CD4-positive, alpha-beta T cell treated with Interleukin-12 subunit alpha and Interleukin-12 subunit beta, for 1 hour (primary cell): ENCODE measurements at places on chromosomes 1 and 21.

GRCh38 chr1:43134068-43134467 lies 38.0 kb downstream of the EBNA1BP2 start:
- DNase-seq: no peak

DNA sequence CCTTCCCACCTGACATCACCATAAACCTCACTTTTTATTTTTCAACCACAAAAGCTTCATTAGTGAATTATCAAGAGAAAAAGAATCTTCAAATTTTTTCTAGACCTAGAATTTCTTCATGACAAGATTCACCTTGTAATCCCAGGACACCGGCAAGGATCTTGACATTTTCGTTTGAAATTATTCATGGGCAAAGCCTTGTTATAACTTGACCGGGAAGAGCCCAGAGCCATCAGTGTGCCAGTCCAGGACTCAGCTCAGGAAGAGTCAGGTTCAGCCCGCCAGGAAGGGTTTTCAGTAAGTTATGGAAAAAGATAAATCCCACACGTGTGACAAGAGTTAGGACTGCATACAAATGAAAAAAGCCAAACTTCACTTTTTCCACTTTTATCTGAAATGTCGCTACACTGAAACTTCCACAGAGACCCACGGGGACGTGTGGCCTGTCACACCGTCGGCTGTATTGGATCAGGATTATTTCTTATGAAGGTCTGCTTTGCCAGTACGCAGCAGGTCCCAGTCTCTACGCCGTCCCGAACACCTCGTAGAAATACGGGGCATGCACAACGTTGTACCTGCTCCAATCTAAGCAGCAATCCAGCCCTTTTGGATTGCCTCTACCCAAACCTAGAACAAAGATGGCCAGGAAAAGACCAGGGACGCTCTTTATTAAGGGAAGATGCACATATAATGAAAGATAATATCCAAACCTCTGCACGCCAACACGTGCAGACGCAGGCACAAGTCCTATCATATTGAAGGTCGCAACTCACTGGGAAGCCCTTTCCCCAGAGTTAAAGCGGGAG lies 916 bp downstream of the F3 start:
- DNase-seq: no peak

DNA sequence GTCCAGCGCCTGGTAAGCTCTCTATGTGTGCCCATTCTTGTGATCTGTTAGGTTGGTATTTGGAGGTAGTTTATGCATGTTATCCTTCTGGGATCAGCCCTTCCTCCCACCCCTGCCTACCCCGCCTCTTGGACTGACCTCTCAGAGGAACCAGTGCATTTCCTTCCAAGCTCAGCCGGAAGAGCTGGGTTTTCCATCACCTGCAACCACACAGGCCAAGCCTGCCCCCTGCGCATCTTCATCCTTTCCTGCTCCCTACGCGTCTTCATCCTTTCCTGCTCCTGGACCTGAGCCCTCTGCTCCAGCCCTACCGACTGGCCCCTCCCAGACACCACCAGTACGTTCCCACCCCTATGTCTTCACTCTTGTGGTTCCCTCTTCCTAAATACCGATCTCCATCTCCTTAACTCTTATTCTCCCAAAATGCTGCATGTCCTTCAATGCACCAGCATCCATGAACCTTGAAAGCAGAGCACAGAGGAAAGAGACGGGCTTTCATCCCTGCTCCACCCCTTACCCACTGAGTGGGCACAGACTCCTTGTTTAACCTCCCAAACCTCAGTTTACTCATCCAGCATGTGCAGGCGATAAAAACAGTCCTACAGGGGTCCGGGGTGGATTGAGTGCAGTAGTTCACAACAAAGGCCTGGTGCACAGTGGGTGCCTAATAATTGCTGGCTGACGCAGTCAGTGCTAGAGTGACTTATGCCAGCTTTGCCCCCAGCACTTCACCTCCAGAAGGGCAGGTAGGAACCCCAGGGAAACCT lies 526.3 kb downstream of the MATN1 start:
- no peak for DNase-seq

GRCh38 chr1:201598973-201599372 lies 60.0 kb downstream of the NAV1 start:
- DNase-seq: no peak

- DNase-seq: no peak
These were observed 45.3 kb upstream of the EPHA8 start for GRCh38 chr1:22517956-22518355.

DNA sequence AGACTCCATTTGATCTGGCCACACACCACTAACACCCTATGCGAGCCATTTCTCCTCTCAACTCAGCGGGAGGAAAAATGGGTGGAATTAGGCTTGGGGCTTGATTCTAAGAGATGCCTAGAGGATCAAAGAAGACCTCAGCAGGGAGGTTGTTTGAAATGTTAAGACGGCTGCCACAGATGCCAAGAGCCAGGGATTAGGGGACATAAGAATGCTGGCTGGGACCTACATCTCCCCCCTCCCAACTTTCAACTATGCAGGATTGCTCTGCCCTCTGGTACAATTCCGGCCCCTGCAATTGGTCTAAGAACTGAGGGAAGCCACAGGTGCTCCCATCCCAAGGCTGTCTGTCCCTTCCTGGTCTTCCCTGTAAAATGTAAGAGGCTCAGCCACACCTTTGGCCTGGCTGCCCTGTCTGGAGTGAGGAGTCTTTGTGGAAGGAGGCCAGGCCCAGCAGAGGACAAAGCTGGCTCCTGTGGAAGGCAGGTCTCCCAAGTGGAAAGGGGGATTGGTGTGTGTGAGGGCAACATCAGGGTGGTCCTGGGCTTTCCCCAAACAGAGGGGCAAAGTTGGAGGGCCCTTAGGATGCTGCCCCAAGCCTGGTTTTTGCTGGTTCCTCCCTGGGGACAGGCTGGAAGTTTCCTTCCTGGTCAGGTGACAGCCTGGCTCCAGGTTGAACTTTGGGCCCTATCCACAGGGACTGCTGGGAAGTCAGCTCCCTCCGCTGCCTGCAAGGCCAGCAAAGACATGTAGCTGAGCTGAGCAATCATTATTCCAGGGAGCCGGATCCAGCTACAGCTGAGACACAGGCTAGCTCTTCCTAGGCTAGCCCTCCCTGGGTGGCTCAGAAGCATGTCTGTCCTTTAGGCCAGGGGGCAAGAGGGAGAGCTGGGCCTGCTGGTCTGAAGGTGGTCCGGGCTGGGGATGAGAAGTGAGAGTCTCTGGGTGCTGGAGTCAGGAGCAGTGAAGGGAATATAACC lies 34.5 kb upstream of the SYNC start:
- no peak for DNase-seq

DNA sequence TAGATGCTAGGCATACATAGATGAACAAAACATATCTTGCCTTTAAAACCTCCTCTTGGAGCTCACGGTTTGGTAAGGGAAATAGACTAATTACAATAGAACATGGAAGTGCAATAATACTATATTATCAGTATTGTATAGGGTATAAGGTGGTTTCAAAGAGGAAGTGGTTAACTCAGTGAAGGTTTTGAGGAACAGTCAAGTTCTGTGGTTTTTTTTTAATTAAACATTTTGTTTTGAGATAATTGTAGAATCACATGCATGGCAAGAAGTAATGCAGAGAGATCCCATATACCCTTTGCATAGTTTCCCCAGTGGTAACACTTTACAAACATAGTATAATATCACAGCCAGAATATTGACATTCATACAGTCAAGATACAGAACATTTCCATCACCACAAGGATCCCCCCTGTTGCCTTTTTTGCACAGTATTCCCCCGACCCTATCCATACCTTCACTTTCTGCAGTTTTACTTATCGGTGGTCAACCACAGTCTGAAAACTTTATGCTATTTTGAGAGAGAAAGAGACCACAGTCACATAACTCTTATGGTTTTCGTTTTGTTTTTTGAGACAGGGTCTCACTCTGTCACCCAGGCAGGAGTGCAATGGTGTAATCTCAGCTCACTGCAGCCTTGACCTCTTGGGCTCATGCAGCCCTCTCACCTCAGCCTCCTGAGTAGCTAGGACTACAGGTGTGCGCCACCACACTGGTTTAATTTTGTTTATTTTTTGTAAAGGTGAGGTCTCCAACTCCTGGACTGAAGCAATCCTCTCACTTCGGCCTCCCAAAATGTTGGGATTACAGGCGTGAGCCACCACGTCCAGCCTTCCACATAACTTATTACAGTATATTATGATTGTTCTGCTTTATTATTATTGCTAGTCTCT lies 60.5 kb upstream of the KIAA1614 start:
- DNase-seq: no peak

DNA sequence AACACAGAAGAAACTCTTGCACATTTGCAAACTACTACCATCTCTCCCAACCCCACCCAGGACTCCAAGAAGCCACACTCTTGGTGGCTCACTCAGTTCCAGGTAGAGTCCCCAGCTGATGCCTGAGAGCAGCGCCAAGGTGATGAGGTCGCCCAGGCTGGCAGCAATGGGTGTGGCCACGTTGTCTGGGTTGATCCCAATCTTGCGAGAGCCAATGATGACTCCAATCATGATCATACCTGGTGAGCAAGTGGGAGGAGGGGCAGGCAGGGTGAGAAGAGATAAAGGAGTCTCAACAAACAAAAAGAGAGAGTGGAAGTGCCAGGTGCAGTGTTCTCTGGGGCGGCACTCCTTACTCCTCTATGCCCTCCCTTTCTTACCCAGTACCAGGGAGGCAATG lies 14.4 kb downstream of the SLC41A1 start:
- DNase-seq: no peak

- DNase-seq: no peak
These were observed 5.1 kb upstream of the REG4 start for GRCh38 chr1:119816407-119816806.

DNA sequence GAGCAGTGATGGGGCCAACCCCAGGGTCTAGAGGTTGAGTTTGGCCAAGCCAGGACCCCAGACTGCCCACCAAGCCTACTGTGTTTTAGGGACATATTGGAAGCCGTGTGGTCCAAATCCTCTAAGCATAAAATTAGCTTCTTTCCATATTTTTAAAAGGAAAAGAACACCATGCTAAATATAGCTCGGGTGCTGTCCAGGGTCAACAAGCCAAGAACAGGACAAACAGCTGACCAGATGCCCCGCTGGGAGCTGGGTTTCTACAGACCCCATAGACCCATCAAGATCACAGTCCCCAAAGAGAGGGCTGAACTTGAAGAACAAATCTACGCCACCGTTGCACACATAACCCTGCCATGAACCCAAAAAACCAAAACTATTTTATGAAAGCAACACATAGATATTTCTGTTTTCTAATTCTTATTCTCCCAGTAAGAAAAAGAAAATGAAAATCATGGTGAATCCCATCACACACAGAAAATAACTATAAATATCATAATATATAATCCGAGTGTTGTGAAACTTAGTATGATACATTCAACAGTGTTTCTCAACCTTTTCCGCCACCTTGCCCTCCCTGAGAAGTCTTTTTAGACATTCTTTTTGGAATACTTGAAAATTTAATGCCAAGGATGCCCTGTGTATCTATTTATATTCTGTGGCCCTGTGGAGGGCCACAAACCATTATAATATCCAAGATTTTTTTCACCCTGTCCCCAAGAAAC lies 36.2 kb upstream of the FHAD1 start:
- DNase-seq: no peak

DNA sequence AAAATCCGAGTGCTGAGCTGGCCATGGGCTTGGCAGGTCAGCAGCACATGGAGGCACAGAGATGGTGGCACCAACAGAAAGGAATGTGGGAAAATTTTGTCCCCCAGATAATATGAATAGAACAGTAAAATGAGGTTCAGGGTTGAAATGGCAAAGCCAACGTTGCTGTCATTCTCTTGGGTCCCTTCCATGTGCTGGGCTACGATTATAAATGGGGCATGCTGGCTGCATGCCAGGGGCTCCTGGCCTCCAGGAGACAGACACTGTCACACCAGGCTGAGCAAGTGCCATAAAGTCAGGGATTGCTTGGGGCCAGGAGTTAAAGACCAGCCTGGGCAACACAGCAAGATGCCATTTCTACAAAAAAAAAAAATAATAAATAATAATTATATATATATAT lies 77.1 kb downstream of the TOMM20 start:
- no peak for DNase-seq

GRCh38 chr1:44637702-44638411 lies 36.4 kb downstream of the TMEM53 start:
- no peak for DNase-seq

GRCh38 chr1:99170516-99170915 lies 93.8 kb upstream of the PLPPR4 start:
- DNase-seq: no peak

DNA sequence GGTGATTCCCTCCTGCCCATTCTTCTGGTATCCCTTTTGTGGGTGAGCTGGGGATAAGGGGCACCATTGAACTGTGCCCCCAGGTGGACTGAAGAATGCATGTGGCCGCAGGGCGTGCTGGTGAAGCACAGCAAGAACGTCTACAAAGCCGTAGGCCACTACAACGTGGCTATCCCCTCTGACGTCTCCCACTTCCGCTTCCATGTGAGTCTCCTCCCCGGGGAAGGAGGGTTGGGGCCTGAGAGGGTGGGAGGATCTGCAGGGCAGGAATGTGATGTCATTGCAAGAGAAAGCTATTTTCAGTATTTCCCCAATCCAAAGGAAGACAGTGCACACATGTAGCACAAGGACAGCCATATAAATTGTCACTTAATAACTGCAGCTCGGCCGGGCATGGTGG lies 7.5 kb upstream of the KPNA6 start:
- no peak for DNase-seq

DNA sequence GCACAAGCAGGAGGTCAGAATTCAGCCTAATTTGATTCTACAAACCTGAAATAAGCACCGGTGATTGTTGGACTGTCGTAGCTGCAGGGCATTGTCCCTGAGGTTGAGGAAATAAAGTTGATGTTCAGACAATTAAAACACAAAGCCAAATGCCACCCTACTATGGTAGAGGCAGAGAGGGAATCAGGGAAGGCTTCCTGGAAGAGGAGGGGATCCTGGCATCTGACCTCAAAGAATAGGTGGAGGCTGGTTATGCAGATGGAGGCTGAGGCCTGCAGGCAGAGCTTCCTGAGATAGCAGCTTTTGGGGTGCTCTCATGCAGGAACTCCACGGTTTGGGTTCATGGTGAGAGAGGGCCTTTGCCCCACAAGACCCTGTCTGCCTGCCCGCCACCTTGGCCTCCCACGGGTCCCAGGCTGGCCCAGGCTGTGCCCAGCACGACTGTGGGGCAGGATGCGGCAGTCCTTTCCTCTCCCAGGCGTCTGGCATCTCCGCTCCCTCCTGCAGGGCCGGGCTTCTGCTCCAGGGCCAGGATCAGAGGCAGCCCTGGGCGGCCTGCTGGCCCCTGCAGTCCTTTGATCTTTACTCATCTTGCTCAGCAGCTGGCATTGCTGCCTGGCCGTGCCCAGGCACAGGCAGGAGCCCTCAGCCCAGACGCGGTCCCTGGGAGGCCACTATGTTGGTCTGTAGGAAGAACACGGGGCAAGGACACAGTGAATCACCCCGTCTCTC lies 134.1 kb upstream of the VAMP3 start:
- no peak for DNase-seq

- no peak for DNase-seq
These were observed 41.1 kb upstream of the RPL11 start for GRCh38 chr1:23650344-23650990.

- no peak for DNase-seq
These were observed 220.7 kb downstream of the LTN1 start for GRCh38 chr21:28771790-28772501.

GRCh38 chr1:4726620-4727341 lies 72.4 kb downstream of the AJAP1 start:
- DNase-seq: no peak

GRCh38 chr1:51175278-51175677 lies 60.8 kb upstream of the RNF11 start:
- DNase-seq: peak; percentile 1
